GM23248 (cell line): ENCODE measurements at places on chromosomes 5 and 9.
A peak's percentile ranks its signal among the peaks of the same experiment; 100 is the strongest.

- DNase-seq = peak; percentile 50
Measured at GRCh38 chr5:98460536-98460935, 312.9 kb upstream of the RGMB start.

DNA sequence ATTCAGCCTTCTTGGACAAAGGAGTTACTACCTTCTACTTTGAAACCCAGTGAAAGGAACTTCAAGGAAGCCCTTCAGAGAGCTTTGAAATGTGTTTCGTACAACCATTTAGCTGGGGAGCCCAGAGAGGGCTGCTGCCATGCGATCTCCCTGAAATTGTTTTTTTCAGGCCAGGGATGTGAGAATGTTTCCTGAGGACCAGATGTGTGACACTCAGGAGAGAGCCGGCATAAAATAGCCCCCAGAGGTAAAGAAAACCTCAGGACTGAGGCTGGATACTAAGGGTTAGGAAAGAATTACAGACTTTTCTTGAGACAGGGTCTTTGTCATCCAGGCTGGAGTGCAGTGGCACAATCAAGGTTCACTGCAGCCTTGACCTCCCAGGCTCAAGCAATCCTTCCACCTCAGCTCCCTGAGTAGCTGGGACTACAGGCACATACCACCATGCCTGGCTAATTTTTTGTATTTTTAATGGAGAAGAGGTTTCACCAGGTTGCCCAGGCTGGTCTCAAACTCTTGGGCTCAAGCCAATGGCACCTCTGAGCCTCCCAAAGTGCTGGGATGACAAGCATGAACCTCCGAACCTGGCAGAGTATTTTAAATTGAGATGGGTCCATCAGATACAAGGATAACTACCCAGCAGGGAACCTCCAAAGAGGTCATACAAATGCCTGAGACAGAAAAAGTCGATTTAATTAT is 8.4 kb downstream of the RPL37 start:
- DNase-seq = no peak

DNA sequence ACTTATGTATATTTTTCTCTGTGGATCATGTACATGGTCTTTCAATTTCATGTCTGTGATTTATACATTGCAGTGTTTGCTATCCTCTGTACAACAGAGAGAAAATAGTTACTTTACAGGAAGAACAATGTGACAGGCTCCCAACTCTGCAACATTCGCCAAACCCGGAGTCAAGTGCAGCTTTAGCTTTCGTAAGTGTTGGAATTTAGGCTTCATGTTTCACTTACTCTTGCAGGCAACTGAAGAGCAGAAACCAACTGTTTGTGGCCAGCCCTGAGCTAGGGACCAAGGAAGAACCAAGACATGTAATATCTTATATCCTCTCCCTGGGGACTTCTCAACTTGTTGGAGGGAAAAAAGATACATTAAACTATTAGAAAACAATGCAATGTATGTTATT is 147.9 kb downstream of the C5orf15 start:
- DNase-seq = no peak

DNA sequence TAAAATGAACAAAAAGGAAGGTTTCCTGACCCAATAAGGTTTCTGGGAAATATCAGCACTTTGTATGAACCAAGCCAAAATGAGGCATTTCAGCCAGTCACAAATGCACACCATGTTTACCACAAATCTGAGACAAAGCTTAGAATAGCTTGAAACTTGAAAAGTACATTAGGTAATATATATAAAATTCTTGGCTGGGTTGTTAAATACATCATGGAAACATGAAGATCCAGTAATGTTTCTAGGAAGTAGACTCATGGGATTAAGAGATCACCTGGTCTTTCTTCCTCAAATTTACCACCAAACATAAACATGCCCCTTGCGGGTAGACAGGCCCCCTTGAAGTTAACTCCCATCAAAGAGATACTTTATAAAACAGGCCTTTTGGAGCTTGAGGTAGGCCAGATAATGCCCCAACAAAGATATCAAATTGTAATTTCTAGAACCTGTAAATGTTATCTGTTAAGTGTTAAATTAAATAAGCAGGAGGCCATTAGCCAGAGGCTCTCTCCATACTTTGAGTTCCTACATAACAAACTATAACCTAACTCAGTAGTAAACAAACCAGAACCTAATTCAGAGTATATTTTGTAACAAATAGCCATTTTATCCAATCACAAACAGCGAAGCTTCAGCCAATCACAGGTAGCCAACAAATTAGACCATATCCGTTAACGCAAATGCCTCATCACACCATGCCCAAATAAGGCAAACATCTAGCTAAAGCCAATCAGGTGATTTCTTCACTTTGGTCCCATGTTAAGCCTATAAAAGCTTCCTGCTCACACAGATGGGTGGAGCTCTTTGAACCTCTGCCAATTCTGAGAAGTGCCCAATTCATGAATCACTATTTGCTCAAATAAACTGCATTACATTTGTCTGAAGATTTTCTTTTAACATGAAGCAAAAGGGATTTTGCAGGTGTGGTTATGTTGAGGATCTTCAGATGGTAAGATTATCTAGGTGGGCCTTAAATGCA is 127.9 kb upstream of the TARS1 start:
- peak; percentile 92 for DNase-seq

- no peak for DNase-seq
Measured at GRCh38 chr5:168663276-168664004, 84.3 kb upstream of the PANK3 start.

- no peak for DNase-seq
Measured at GRCh38 chr5:164868761-164869160, 1363.3 kb downstream of the MAT2B start.

DNA sequence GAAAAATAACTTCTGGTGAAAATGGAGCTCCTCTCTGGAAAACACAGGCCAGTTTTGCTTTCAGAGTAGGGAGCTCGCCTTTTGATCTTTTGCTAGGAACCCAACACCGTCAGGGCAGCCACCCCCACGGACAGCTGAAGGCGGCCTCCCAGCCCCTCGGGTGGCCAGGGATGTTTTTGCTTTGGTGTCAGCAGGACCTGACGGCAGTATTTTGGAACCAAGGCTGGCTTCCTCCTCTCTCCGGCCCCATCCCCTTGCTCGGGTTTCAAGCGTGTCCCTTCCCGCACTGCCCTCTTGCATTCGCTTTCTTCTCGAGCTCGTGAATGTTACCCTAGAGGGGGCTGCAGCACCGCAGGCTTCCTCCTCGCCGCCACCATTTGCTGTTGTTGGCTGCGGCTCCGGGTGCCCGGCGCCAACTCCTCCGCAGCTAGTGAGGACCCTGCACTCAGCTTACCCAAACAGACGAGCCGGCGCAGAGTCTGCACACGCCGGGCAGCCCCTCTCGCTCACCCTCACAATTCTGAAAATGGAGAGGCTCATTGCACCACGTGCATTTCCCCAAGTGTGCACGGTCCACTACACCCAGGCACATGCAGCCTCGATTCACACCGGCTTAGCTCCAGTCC is 35.5 kb upstream of the ADAMTSL1 start:
- peak; percentile 72 for DNase-seq

- peak; percentile 70 for DNase-seq
Measured at GRCh38 chr9:108254236-108254635, 601.5 kb downstream of the ACTL7B start.

- DNase-seq = no peak
Measured at GRCh38 chr5:107272954-107273353, 397.8 kb downstream of the EFNA5 start.

GRCh38 chr9:128909859-128910258 is 10.9 kb upstream of the PHYHD1 start:
- DNase-seq = no peak

DNA sequence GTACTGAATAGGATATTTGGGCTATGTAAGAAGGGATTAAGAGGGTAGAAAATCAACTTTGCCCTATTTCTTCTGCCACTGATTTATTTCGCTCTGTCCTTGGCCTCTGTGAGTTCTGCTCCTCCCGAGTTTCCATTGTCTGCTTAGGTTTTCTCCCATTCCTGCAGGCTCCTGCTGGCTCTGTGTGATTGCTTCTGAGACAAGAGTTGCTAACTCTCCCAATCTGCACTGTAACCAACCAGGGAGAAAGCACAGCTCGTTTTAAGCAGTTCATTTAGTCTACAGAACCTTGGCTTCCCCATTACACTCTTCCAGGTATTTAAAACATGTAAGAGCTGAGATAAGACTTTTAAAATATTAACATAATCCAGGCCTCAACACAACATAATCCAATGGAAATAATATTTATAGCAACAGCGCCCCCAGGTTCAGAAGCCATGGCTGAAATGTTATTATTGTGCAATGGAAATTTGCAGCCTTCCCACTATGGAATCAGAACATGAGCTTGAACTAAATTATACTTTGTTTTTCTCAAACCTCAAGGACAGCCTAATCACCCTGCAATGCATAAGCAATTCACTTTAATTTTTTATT is 203.5 kb downstream of the ERCC6L2 start:
- DNase-seq = no peak

DNA sequence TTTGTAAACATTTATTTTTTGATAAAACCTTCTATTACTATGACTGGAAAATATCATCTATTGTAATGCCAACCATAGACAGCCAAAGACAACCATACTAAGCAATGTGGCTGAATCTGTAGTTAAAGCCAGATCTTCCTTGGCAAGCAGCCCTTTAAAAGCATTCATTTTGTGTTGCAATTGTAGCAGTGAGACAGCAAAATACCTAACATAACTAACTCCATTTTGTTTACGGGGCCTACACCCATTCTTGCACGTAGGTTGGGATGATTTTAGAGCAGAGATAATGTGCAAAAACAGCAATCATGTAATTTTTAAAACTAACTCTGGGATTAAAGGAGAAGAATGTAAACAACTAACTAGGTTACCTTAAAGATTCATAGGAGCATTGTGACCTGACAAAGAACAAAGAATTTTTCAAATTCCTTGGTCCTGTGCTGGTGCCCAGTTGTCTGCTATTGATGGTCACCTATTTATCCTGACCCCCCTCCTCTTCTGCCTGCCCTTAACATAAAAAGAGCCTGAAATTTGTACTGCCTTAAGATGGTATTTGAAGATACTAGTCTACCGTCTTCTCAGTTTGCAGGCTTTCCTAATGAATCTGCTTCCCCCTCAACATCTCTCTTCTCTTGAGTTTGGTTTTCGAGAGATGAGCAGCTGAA is 10.6 kb downstream of the IFNA1 start:
- DNase-seq = peak; percentile 52

- DNase-seq = no peak
Measured at GRCh38 chr5:163552536-163552935, 47.1 kb downstream of the MAT2B start.

GRCh38 chr5:73493421-73493820 is 4.8 kb upstream of the BTF3 start:
- DNase-seq = no peak

- DNase-seq = peak; percentile 9
Measured at GRCh38 chr9:123556464-123557435, 200.8 kb downstream of the CRB2 start.

DNA sequence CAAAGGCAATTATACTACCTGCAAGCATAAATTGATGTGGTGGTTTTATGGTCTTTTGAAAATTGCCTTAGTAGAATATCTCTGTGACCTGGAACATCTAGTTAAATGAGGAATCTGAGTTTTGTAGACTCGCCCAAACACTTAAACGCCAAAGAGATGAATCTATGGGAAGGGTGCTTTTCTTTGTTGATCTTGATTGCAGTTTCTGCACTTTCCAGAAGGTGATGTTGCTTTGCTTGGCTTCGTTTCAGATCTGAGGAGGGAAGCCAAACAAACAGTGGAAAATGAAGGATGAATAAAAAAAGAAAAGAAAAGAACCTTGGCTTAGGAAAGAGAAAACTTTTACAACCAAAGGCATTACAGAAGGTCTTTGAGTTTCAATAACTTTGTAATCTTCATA is 1021.2 kb downstream of the NR2F1-AS1 start:
- peak; percentile 46 for DNase-seq

DNA sequence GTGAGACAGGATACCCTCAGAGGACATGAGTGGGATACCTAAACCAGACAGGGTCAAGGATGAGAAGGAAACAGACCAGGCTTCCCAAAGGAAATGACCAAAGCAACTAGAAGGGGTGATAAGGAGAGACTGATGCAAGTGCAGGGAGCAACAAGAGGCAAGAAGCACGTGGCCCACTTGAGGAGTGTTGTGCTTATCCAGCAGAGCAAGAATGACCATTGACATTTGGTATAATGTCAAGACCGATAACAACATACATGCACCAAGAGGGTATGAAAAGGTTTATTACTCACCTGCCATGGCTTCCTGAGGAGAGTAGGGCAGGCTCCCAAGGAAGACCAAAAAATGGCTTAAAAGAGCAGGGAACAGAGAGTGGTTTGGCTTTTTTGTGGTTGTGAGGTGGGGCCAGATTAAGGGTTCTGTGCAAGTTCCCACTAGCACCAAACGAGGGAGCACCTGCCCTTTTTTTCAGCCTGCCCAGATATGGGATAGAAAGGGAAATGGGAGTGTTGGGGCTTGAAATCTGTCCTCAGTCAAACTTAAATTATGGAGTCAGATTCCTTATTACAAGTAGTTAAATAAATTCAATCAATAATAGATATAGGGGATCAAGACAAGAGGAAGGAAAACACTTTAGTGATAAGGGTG is 513.6 kb downstream of the RASEF start:
- no peak for DNase-seq

DNA sequence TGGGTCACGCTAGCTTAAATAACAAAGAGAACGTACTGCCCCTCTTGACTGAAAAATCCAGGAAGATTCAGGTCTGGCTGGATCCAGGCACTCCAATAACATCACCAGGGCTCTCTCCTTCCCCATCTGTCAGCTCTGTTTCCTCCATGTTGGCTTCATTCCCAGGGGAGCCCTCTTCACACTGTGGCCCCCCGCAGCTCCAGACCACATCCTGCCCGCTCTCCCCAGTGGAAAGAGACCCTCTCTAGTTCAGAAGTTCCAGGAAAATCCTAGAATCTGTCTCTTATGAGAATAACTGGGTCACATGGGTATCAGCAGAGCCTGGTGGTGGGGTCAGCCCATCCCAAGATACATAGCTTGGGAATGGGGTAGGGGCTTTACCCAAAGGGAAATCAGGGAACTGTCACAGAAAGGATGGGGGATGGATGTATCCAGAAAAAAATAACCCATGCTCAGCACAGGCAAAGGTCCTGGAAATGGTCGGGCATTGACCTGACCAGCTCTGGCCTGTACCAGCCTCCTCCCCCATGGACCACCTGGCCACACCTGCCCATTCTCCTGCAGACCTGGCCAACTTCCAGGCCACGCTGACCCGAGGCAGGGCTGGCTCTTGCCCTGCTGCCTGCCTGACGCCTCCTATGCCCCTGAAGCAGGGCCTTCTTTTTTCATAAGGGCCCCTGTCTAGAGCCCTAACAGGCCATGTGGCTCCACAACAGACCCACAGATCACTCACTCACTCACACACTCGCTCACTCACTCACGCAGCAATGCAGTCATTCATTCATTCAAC is 65.9 kb downstream of the COL23A1 start:
- no peak for DNase-seq

DNA sequence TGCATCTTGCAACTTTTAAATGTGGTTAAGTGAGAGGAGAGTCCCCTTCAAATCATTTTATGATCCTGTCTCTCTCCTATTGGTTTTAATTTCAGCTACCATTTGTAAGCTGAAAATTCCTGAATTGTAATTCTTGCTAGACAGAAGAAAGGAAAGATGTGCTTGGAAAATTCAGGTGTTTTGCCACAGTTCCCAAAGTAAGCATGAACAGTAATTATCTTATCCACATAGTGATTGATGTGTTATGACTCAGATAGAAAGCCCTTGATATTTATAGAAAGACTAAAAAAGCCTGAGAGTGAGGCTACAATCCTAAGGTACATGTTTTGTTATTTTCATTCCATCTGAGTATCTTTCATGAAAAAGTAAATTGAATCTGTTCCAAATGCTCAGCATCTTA is 492.5 kb downstream of the MAT2B start:
- no peak for DNase-seq

- DNase-seq = no peak
Measured at GRCh38 chr5:89303033-89303480, 420.1 kb upstream of the MEF2C start.

GRCh38 chr5:150157168-150157567 is 1.5 kb upstream of the PDGFRB start:
- no peak for DNase-seq
